Stimulated activated CD4-positive, alpha-beta T cell treated with anti-CD3 and anti-CD28 coated beads, Interleukin-1b, Interleukin-23, amount 100 ng/mL, for 1 hour (primary cell): ENCODE measurements at places on chromosomes 7 and 10.

- DNase-seq = no peak
These were observed 236.3 kb downstream of the SDK1 start for GRCh38 chr7:3537210-3537875.

DNA sequence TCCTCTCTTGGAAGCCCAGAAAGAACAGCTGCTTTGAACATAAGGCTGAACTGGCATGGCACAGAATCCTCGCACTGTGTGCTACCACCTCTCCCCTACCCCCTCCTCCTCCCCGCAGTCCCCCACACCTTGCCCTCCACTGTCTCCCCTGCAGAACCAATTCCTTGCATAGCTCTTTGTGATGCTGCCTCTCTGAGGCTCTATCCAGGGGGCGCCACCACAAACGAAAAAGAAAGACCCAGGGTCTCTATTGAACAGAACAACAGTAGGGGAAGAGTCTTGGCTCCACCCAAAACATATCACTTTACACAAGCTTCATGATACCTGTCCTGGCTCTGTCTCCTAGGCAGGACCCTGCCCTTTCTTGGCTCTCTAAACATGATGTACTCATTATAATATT lies 26.2 kb upstream of the EBLN1 start:
- DNase-seq = no peak

DNA sequence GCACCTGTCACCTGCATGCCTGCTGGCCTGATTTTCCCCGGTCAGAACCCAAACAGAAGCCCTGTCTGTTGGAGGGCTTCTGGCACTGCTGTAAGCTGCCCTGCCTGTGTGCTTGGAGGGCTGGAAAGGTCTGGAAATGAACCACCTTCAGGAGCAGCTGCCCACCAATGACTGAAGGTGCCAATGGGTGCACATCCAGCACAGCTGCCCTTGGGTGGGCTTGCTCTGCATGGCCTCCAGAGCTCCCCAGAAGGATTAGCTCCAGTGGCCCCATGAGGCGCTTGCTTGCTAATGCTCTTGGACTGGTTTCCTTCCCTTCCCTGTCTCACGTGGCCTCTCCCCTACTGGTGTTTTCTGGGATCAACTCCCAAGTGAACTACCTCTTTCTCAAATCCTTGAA lies 43.2 kb downstream of the WDFY4 start:
- no peak for DNase-seq

GRCh38 chr7:101857358-101857811 lies 40.0 kb downstream of the CUX1 start:
- no peak for DNase-seq

GRCh38 chr7:54864663-54865062 lies 105.7 kb upstream of the SEC61G start:
- DNase-seq = no peak

GRCh38 chr10:80444646-80445319 lies 9.3 kb upstream of the TSPAN14 start:
- peak; percentile 39 for DNase-seq

GRCh38 chr10:60042262-60042661 lies 135.9 kb upstream of the CCDC6 start:
- no peak for DNase-seq

- DNase-seq = no peak
These were observed 22.8 kb downstream of the CYP17A1 start for GRCh38 chr10:102814453-102814871.

DNA sequence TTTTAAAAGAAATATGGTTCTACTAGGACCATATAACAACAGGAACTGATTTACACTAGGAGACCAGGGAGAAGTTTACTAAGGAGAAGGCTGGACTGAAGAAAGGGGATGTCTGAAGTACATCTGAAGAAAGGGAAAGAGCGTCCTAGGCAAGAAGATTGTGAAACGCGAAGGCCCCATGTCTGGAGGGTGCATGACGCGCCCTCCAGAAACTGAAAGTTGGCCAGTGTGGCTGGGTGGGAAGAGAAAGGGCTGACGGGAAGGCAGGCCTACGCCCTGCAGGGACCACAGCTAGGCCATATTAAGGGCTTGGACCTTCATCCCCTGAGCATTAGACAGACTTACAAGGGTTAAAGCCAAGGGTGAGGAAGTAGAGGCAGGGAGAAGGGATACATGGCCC lies 158.0 kb downstream of the TRIL start:
- DNase-seq = no peak

DNA sequence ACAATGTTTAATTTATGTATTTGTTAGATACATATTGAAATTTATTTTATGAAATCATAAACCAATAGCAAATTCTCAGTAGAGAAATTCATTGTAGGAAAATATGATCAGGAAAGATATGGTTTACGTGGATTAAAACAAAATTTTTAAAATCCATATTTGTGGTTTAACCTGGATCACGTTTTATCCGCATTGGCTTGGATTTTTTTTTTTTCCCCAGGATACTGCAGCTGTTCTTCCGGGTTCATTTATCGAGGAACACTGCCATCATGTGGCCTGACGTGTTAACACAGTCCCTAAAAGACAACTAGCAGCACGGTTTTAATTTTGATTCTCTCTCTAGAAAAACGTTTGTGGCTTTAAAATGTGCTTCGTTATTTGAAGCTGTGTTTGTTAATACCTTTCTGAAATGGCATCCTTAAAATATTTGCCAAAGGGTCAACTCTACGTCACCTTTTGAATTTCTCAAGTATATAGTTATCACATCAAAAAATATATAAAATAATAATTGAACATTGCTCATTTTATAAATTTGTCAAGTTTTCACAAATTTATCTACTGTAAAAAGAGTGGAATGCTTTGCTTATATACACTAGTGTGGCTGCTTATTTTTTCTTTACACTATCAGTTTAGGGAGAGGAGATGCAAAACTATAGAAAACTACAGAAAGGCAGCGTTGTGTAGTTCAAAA lies 8.7 kb upstream of the ASB4 start:
- no peak for DNase-seq

GRCh38 chr7:105721571-105722104 lies 140.3 kb upstream of the EFCAB10 start:
- no peak for DNase-seq

GRCh38 chr7:118429141-118429540 lies 204.6 kb downstream of the ANKRD7 start:
- DNase-seq = no peak

DNA sequence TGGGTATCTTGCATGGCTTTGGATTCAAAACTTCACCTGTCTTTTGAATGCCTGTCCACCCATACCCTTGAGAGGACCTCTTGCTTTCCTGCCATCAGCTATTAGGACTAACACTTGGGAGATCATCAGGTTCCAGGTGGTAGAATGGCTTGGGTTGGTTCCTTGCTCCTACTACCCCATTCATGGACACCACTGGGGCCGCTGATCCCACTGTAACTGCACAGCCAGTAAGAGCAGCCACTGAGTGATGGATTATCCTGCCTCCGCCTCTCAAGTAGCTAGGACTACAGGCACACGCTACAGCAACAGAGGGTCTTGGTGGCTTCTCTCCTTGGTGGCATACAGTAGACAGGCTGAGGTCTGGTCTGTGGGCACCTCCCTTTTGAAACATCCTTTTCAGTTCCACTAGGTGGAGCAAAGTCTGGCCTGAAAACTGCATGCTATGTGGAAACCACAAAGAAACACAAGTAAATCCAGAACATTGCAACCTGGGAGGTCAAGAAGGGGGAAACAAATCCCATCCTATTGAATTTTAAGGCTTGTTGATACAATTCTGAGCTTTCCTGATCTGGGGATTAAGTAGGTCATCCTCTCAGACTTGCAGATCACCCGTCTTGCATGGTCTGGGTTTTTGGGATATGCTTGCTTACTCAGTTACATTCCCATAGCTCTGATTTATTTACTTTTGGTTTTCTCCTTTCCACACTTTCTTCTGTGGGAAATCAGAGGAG lies 9.4 kb downstream of the WBP1L start:
- no peak for DNase-seq

DNA sequence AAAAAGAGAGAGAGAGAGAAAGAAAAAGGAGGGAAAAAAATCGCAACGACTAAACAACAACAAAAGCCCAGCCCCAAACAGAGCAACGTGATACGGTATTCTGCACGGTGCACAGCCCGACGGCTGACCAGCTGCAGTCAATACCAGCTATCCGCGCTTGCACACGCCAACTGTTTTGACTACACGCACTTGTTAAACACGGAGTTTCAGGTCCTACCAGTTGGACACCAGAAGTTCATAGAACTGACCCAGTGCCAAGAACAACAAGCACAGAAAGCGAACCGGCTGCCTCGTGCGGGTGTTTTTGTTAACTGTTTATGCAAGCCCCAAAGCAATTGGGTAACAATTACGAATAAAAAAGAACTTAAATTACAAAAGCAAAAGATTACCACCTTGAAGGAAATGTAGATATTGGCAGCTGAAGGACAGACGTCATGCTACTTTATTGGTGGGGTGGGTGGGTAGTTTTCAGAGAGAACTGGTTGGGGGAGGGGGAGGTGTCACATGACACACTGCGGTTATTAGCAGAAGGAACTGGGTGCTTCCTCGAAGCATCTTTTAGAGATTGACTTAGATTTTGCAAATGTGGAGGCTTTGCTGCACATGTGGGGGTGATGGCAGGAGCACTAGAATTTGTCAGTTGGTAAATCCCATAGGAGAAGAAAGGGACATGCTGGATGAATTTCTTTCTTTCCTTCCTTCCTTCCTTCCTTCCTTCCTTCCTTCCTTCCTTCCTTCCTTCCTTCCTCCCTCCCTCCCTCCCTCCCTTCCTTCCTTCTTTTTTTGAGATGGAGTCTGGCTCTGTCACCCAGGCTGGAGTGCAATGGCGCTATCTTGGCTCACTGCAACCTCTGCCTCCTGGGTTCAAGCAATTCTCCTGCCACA lies 110.6 kb upstream of the EFCAB10 start:
- DNase-seq = peak; percentile 30

- no peak for DNase-seq
These were observed 10.6 kb upstream of the LAMTOR4 start for GRCh38 chr7:100137851-100138760.

DNA sequence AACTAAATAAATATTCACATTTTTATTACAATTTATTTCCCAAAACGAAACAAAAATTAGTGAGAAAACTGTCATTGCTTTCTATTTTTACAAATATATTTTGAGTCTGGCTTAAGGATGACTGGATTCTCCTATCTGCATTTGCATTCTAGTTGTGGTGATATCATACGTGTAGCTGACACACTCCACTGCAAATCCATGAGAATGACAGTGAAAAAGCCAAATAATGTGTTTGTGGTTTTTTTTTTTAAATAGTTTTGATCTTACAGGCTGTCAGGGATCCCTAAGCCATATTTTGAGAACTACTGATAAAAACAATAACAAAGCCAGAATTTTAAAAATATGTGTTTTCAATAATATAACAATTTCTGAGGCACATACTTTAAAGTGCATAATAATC lies 5.8 kb upstream of the STAMBPL1 start:
- no peak for DNase-seq

- DNase-seq = no peak
These were observed 2.7 kb downstream of the IGFBP1 start for GRCh38 chr7:45890902-45891461.

- no peak for DNase-seq
These were observed 119.9 kb downstream of the MBL2 start for GRCh38 chr10:52652431-52653262.

DNA sequence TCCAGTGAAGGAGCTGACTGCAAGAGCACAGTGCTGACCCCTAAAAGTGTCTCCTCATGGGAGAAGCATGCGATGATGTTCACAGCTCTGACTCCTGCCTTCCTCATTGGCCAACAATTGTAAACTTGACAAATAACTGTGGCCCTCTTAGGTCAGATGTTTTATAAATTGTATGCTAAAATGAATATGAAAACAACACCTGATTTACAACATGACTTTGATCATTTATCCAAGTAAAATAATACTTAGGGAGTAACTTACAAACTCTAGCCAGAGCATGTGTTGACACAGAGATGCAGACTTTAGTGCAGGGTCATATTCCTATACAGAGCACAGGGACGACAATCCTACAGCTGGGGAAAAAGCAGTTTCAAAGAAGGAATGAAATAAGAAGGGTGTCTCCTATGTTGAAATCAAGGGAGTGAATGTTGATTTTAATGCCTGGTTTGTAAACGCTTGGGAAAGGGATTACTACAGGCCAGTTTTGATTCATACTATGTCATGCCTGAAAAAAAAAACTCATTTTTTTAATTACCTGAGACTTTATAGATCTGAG lies 391.4 kb upstream of the AKR1E2 start:
- DNase-seq = no peak

DNA sequence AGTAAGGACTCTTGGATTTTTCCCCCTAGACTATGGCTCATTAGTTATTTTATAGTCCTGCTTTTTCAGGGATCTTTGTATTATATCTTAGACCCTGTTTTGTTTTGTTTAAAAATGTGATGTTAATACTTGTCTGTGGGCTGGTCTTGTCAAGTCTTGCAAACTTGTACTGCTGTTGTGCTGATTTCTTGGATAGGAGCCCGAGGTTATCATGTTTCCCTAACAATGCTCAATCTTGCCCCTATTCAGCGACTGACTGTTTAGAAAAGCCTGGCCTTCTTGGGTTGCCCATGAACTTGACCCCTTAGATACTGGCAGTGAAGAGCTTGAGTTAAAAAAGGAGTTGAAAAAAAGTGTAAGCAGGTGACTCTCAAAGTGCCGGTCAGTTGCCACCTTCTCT lies 115.7 kb downstream of the KIAA1217 start:
- DNase-seq = no peak

- DNase-seq = no peak
These were observed 76.6 kb downstream of the GPR37 start for GRCh38 chr7:124688991-124689390.
